Fibroblast of skin of back (primary cell): ENCODE measurements at places on chromosomes 2 and 18.

GRCh38 chr2:170680172-170680941 is 34.8 kb upstream of the SP5 start:
- DNase-seq, result no peak

DNA sequence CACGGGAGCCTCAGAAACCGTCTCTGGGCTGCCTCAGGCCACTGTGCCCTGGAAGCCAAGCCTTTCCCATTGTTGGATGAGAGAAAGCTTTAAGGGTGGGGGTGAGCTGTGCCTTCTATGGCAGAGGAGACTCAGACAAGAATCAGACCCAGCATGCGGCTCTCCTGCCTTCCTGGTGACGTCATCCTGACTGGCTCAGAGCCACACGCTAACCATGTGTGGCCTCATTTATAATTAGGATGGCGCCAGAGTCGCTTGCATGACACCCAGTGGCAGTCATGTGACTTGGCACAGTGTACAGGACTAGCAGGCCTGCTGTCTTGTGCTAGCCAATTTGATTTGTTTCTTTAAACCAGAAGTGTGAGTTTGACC is 99.1 kb downstream of the SH3BP4 start:
- peak; percentile 99 for DNase-seq

GRCh38 chr2:233075141-233075965 is 15.2 kb downstream of the INPP5D start:
- no peak for DNase-seq

GRCh38 chr2:160575368-160575767 is 81.8 kb upstream of the RBMS1 start:
- DNase-seq, result no peak

DNA sequence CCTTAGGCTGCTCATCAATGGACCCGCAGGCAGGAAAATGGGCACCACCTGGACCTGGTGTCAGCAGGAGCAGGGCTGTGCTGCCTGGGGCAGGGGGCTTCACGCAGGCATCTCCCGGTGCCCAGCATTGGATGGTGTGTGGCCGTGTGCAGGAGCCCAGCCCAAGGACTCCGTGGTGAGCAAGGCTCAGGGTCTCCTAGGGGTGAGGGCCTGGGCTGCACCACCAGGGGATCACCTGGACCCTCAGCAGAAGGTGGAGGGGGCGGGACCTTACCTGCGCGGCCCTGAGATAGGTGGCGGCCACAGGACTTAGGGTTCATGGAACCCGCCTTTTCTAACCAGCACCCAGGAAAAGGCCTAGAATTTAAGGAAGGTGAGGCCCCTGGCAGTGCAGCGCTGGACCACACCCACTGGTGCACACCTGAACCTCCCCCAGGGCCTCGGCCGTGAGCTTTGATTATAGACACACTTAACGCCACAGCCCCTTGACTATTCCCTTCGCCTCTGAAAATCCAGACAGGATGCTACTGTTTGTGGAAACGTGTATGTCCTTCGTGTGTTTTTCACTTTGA is 89.0 kb downstream of the TMEM18 start:
- DNase-seq, result no peak

- no peak for DNase-seq
These were observed 241.7 kb downstream of the TGIF1 start for GRCh38 chr18:3691705-3692104.

DNA sequence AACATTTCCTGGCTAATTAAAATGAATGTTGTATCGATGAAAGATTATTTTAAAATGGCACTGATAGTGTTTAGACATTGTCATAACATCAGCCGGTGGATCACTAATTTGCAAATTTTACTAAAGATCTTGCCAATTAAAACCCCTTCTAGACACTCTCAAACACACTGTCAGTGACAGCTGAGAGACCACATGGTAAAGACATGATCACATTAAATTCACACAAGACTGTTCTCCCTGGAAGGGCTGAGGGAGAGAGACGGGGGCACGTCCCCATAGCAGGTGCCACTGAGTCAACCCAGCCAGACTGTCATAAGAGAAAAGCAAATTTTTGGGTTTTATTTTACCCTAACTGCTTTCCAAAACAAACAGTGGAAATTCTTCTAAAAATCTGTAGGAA is 306.0 kb downstream of the TXNL1 start:
- no peak for DNase-seq

- peak; percentile 35 for DNase-seq
These were observed 809 bp downstream of the DBI start for GRCh38 chr2:119367472-119368099.

GRCh38 chr2:235600926-235601325 is 107.1 kb downstream of the AGAP1 start:
- DNase-seq, result no peak

DNA sequence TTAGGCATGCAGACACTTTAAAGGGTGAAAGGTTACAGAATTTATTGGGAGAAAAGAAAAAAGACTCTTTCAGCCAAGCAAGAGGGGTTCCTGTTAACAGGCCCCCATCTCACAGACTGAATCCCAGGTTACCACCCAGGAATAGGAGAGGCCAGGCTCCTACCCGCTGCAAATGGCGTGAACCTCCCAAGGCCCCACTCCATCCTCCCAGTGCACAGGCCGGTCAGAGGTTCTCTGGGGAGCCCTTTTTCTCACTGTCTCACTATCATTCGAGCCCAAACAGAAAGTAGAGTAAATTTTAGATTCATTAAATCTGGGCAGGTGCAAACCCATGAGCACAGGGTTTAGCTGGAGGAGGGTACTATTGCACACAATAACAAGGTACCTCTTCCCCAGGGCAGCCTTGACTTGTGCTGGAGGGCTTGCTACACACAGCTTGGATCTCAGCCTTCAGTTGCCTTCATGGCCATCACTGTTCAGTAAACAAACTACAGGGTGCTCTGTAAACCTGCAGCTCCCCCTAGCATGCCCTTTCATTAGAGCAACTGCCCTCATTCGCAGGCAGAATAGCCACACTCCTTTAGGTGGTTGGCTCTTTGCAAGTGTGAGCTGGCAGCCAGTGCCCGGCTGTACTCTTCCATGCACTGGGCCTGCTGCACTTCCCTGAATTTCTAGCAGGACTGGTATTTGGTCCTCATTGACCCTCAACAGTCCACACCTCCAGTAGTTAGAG is 7.3 kb upstream of the PLEK start:
- DNase-seq, result peak; percentile 36

- DNase-seq, result peak; percentile 52
These were observed 3.3 kb downstream of the NCK2 start for GRCh38 chr2:105747991-105748390.

- no peak for DNase-seq
These were observed 65.3 kb upstream of the SMIM21 start for GRCh38 chr18:75492852-75493251.

- no peak for DNase-seq
These were observed 120.0 kb downstream of the EPHA4 start for GRCh38 chr2:221451862-221452788.

- DNase-seq, result no peak
These were observed 53.5 kb downstream of the DARS1 start for GRCh38 chr2:135931776-135932443.

DNA sequence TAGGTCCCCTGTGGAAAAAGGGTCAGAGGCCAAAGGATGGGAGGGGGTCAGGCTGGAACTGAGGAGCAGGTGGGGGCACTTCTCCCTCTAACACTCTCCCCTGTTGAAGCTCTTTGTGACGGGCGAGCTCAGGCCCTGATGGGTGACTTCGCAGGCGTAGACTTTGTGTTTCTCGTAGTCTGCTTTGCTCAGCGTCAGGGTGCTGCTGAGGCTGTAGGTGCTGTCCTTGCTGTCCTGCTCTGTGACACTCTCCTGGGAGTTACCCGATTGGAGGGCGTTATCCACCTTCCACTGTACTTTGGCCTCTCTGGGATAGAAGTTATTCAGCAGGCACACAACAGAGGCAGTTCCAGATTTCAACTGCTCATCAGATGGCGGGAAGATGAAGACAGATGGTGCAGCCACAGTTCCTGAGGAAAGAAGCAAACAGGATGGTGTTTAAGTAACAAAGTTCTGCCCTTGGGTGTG is 165.8 kb downstream of the RPIA start:
- DNase-seq, result no peak

GRCh38 chr2:230520875-230521155 is 104.8 kb downstream of the SP100 start:
- peak; percentile 74 for DNase-seq

GRCh38 chr2:39269941-39270340 is 26.2 kb upstream of the CDKL4 start:
- no peak for DNase-seq

- peak; percentile 90 for DNase-seq
These were observed 977 bp downstream of the SLC8A1 start for GRCh38 chr2:40450796-40451430.

DNA sequence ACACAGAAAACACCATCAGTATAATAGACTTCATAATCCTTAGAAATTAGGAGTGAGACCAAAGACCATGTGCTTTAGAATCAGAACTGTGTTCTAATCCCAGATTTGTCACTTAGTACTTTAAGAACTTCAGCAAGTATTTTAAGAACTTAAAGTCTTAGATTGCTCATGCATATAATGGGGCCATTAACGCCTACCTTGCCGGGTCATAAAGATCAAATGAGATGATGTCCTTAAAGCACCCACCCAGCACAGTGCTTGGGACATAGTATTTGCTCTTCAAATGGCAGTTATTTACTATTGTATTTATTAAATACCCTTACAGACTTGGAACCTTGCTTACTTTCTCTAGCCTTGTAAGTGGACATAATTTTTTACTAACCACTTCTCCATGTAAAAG is 156.1 kb downstream of the GREB1L start:
- DNase-seq, result no peak
